Mesenteric fat pad (tissue), 1 donor: ENCODE measurements at places on chromosomes 1 and 21. TPM values are rescaled to one million over a fixed set of nuclear protein-coding genes. Genes with fewer than 3 reads are reported as not detected.

The GNG5 gene
- 84.8 TPM for total RNA-seq

The DMRTA2 gene
- not detected for total RNA-seq

The NPHS2 gene
- total RNA-seq = not detected

The PHLDA3 gene
- 358 TPM for total RNA-seq

The SUSD4 gene
- total RNA-seq = not detected

The ZNF684 gene
- total RNA-seq = 3.7 TPM

The ZFP69 gene
- 3.0 TPM for total RNA-seq

The LIPI gene
- total RNA-seq = not detected

The TEX38 gene
- total RNA-seq = not detected

The TNFRSF9 gene
- total RNA-seq = not detected

The CPTP gene
- 19.7 TPM for total RNA-seq

The PLA2G4A gene
- 14.1 TPM for total RNA-seq

The ADCY10 gene
- total RNA-seq = 0.55 TPM

The EPS8L3 gene
- 0.58 TPM for total RNA-seq

The NMNAT2 gene
- total RNA-seq = 20.5 TPM

The HMCN1 gene
- total RNA-seq = 13.3 TPM

The SLC6A17 gene
- not detected for total RNA-seq

The RYR2 gene
- total RNA-seq = 0.45 TPM

The RNF186 gene
- not detected for total RNA-seq
